Thoracic aorta (tissue), 2 donors: ENCODE measurements at places on chromosomes 5 and 9.

- H3K27ac ChIP-seq: no peak overlapping the region
- DNase-seq: no peak
- H3K27me3 ChIP-seq: no peaks in the 10 kb centered on the region
- H3K36me3 ChIP-seq: peaks cover 16% of the 10 kb centered on the region
Measured at GRCh38 chr5:206406-206805, 11.5 kb downstream of the CCDC127 start.

DNA sequence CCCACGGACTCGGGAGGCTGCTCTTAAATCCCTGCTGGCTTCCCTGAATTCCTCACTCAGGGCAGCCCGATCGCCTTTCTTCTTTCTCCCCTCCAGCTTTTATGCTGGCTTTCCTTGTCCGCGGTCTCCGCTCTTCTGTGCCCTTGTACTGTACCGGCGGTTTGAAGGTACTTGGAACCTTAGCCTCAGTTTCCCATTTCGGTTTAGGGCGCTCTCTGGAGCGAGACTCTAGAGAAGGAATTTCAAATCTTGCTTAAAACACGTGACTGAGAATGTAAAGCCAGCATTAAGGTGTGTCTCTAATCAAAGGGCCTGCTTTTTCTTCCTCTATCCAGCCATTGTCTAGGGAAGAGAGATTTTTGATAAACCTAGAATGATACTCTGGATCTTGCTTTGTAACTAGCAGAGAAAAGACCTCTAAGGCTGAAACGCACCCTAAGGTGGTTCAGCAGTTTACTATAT, 650 bp downstream of the GPR107 start:
- peaks cover 19% of the 10 kb centered on the region for H3K4me1 ChIP-seq
- DNase-seq: no peak
- H3K27me3 ChIP-seq: no peaks in the 10 kb centered on the region
- peak overlapping the region; percentile 97 for H3K4me3 ChIP-seq
- no peaks in the 10 kb centered on the region for H3K36me3 ChIP-seq
- H3K27ac ChIP-seq: peak overlapping the region; percentile 93

GRCh38 chr5:135242866-135243555, 156.0 kb downstream of the MACROH2A1 start:
- no peak for DNase-seq
- no peak overlapping the region for H3K4me3 ChIP-seq
- H3K4me1 ChIP-seq: peaks cover 62% of the 10 kb centered on the region
- peak overlapping the region; percentile 92 for H3K27ac ChIP-seq

- no peaks in the 10 kb centered on the region for H3K27me3 ChIP-seq
- no peak for DNase-seq
- peak overlapping the region; percentile 36 for H3K27ac ChIP-seq
- no peaks in the 10 kb centered on the region for H3K36me3 ChIP-seq
- peaks cover 38% of the 10 kb centered on the region for H3K4me1 ChIP-seq
Measured at GRCh38 chr5:52725065-52725746, 62.5 kb upstream of the ITGA1 start.

DNA sequence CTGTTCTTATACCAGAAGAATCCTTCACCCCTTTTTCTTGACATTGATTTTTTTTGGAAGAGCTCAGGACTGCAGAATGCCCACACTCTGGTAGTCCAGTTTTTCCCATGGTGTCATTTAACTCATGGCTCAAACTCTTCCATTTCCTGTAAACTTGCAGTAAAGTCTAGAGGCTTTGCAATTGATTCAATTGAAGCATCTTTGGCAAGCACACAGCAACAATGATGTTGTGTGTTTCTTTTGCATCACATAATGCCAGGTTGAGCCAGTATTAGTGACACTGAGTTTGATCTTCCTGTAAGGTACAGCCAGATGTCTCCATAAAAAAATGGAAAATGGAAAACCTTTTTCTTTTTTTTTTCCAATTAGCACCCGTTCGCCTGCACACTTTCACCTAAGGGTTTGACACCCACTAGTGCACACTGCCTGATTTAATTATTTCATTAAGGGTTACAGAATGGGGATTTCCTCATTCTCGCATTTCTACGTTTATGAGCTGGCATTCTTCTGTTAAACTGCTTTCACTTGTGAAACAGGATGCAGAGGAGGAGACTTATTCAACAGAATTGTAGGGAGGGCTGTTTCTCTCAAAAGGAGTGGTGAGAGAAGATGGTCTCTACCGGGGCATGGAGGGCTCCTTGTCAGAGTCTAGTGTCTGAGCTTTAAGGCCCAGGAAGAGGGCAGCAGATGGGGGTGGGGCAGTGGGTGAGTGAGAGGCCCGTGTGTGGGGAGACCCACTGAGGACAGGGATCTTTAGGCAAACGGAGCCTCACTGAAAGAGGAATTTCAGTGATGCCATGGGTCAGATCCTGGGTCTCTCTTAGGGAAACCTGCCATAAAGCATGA, 2.2 kb upstream of the S1PR3 start:
- no peak for DNase-seq
- H3K4me3 ChIP-seq: no peak overlapping the region
- no peaks in the 10 kb centered on the region for H3K4me1 ChIP-seq
- H3K27ac ChIP-seq: peak overlapping the region; percentile 3
- H3K27me3 ChIP-seq: no peaks in the 10 kb centered on the region

GRCh38 chr5:1771149-1772065, 28.2 kb downstream of the MRPL36 start:
- no peaks in the 10 kb centered on the region for H3K27me3 ChIP-seq
- no peaks in the 10 kb centered on the region for H3K36me3 ChIP-seq
- no peak for DNase-seq
- no peak overlapping the region for H3K27ac ChIP-seq
- H3K4me3 ChIP-seq: no peak overlapping the region
- no peaks in the 10 kb centered on the region for H3K4me1 ChIP-seq

DNA sequence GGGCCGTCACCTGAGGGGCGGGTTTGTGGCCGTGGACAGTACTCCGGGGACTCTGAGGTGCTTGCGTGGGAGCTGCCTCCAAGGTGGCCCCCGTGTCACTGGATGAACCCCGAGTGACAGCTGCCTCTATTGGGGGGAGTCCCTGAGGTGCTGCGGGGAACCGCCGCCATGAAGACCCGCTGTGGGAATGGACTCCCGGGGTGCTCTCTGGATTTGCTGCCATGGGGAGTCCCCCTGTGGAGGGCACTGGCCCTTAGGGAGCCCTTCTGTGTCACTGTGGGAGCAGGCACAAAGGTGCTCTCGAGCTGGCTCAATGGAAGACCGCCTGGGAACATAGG, 100.2 kb upstream of the CCL21 start:
- no peak overlapping the region for H3K4me3 ChIP-seq
- no peak for DNase-seq
- no peaks in the 10 kb centered on the region for H3K36me3 ChIP-seq
- H3K27me3 ChIP-seq: no peaks in the 10 kb centered on the region
- H3K4me1 ChIP-seq: no peaks in the 10 kb centered on the region
- H3K27ac ChIP-seq: no peak overlapping the region

- peak overlapping the region; percentile 97 for H3K27ac ChIP-seq
- H3K36me3 ChIP-seq: no peaks in the 10 kb centered on the region
- peaks cover 24% of the 10 kb centered on the region for H3K4me1 ChIP-seq
- no peak for DNase-seq
- H3K4me3 ChIP-seq: peak overlapping the region; percentile 67
Measured at GRCh38 chr5:55568654-55569512, 34.1 kb upstream of the PLPP1 start.

DNA sequence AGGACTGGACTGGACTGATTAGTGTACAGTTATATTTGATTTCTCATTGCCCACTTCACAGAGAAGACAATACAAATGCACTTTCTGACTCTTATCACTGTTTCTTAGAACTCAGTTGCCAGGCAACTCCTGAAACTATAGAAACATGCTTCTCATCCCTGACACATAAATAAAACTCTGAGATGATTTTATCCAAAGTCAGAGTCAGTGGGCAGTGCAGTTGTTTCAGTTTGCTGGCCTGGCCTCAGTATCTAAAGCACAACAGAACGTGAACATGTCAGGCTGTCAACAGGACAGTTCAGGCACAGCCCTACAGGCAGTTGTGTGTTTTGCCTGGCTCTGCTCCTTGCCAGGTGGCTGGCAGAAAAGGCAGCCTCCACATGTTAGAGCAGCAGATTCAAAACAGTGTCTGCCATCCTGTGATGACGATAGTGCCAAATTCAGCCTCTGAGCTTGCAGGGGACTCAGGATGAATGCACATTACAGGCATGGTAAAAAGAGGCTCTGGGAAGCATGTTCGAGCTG, 65.1 kb upstream of the CCDC152 start:
- no peak overlapping the region for H3K27ac ChIP-seq
- no peaks in the 10 kb centered on the region for H3K27me3 ChIP-seq
- peaks cover 15% of the 10 kb centered on the region for H3K4me1 ChIP-seq
- DNase-seq: no peak

- DNase-seq: no peak
- H3K36me3 ChIP-seq: no peaks in the 10 kb centered on the region
- peaks cover 16% of the 10 kb centered on the region for H3K27me3 ChIP-seq
- peaks cover 25% of the 10 kb centered on the region for H3K4me1 ChIP-seq
- no peak within 1 kb of the TSS for H3K27ac ChIP-seq
Measured at GRCh38 chr5:33936381-33937016, at the start of gene RXFP3. Gene RXFP3 (plus strand): TSS chr5:33936386. CDS start chr5:33936741, 355 bp downstream.

DNA sequence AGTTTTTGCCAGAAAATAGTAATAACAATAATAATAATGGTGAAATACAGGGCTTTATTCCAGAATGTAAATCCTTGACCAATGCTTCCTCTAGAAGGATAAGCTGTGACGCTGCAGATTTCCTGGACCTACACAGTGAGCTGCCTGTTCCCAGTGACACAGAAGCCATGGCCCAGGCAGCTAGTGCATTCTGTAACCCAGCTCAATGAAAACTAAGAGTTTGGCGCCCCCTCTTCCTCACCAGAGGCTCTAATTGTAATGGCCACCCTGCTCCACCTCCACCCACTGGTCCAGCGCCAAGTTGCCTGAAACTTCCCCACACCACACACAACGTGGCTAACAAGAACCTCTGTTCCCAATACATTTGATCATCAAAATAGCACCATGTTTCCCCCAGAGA, 248.1 kb downstream of the CETN3 start:
- no peak overlapping the region for H3K27ac ChIP-seq
- H3K27me3 ChIP-seq: no peaks in the 10 kb centered on the region
- no peaks in the 10 kb centered on the region for H3K4me1 ChIP-seq
- no peak for DNase-seq

DNA sequence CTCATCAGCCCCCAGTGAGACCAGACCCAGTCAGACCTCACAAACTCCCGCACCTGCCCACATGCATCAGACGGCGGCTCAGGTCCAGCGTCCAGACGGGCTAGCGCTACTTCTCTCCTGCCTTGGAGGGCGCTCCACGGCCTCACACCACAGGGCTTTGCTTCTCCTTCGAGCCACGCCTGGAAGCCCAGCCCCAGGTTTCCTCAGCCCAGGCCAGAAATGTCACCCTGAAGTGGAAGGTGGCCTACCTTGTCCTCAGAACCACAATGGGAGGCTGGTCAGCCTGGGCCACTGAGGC, 2.8 kb downstream of the NACC2 start:
- peaks cover 77% of the 10 kb centered on the region for H3K4me1 ChIP-seq
- H3K4me3 ChIP-seq: peak overlapping the region; percentile 78
- H3K27me3 ChIP-seq: no peaks in the 10 kb centered on the region
- no peaks in the 10 kb centered on the region for H3K36me3 ChIP-seq

DNA sequence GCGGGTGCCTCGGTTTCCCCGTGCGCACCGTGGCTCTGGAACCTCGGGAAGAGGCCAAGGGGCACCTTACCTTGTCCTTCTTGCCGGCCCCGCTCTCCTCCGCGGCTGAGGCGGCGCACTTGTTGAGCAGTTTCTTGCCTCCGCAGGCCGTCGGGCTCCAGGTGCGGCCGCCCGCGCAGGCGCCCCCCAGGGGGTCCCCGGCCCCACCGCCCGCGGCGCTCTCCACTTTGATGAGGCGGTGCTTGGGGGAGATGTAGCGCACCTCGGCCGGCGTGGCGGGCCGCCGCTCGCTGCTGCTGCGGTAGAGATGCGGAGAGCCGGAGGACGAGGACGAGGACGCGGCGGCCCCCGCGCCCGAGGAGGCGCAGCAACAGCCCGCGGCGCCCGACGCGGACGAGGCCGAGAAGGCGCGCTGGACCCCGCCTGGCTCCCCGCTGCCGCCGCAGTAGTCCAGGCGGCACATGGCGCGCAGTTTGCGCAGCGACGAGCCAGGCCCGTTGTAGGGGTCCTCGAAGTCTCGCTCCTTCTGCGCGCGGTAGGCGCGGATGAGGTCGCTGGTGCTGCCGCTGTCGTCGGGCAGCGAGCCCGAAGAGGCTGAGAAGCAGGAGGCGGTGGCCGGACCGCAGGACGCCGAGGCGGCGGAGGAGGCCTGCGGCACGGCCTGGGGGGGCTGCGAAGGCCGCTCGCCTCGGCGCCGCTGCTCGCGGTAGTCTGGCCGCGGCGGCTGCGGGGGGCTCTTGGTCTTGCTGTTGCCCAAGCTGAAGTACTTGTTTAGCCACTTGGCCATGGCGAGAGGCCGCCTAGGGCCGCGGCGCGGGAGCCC, 957 bp downstream of the SHB start:
- no peaks in the 10 kb centered on the region for H3K27me3 ChIP-seq
- peak overlapping the region; percentile 92 for H3K27ac ChIP-seq
- peak overlapping the region; percentile 88 for H3K4me3 ChIP-seq
- no peak for DNase-seq

- no peak overlapping the region for H3K27ac ChIP-seq
- H3K36me3 ChIP-seq: no peaks in the 10 kb centered on the region
- no peak overlapping the region for H3K4me3 ChIP-seq
- H3K27me3 ChIP-seq: no peaks in the 10 kb centered on the region
- H3K4me1 ChIP-seq: no peaks in the 10 kb centered on the region
- no peak for DNase-seq
Measured at GRCh38 chr9:73050887-73051550, 98.2 kb upstream of the ALDH1A1 start.

DNA sequence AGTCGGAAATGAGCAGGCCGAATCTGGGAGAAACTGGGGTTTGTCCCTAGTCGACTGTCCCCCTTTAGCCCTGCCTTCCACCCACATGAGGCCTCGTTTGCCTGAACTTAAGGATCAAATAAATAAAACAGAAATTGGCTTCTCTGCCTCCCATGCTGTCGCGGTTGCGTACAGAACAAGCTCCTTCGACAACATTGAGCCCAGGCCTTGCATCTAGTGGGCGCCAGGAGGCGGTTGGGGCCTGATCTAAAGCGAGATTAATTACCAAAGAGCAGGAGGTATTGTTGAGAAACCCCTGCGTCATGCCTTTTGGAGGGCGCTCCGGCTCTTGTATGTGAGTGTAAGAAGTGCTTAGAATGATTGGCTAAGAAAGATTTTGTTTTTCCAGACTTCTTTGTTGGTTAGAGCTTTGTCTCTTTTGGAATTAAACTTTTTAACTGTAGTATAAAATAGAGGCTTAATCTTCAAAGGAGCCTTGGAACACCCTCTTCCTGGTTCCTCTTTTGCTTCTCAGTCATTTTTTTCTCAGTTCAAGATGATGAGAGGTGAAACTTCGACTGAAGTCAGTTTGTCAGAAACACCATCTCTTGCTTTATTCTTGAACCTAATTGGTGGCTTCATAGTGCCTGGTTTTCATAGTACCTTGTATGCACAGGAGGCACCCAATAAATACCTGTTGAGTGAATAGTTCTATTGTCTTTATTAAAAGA, 828 bp downstream of the ATP6V0E1 start:
- H3K4me1 ChIP-seq: peaks cover 26% of the 10 kb centered on the region
- no peaks in the 10 kb centered on the region for H3K36me3 ChIP-seq
- peak overlapping the region; percentile 98 for H3K27ac ChIP-seq
- H3K27me3 ChIP-seq: no peaks in the 10 kb centered on the region
